ENCODE measurements at places on chromosomes 7 and 10.

DNA sequence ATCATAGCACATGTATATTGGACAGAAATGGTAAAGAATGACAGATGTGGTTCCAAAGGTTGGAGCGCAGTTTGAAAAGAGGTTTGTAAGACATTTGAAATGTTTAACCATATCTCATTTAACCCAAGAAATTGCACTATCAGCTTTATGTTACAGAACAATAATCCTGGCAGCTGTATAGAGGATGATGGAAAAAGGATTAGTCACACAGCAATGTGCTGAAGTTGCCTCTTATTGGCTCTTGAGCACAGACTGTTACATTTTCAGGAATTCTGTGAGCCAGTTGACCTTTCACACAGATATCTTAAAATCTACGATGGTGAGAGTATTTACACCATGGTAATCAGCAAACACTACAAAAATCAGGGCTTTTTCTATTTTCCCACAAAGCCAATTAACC, 3.9 kb downstream of the COG5 start:
- DNase-seq, result no peak

DNA sequence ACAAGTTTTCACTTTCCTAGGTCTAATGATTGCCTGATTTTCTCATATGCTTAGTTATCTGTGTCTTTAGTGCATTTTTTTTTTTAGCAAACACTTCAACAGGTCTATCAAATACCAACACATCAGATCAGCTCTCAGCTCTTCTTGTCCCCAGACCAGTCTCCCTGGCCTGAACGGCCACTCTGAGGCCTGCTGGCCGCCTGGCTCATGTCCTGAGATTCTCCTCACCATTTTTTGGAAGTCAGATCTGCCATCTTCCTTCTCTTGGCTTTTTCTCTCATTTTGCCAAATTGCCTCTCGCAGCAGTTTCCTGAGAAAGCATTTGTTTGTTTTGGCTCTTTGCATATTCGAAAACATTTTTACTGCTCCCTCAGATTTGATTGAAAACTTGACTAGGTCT, 29.3 kb downstream of the PPP2R2D start:
- no peak for DNase-seq

DNA sequence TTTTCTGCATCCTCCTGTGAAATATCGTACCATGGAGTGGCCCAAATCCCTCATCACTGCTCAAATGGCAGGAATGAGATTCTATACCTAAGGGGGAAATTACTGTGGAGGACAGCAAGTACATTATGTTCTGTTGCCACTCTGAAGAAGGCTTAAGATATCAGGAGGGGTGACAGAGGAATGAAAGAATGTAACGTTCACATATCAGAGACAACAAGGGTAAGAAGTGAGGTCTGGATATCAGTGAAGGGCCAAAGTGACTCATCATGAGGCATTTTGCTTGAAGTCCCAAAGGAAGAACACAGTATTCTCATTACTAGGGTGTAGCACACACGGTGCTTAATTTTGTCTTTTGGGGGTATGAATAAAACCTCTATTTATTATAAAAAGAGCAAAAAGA, 71.5 kb upstream of the SLC13A1 start:
- DNase-seq, result no peak

DNA sequence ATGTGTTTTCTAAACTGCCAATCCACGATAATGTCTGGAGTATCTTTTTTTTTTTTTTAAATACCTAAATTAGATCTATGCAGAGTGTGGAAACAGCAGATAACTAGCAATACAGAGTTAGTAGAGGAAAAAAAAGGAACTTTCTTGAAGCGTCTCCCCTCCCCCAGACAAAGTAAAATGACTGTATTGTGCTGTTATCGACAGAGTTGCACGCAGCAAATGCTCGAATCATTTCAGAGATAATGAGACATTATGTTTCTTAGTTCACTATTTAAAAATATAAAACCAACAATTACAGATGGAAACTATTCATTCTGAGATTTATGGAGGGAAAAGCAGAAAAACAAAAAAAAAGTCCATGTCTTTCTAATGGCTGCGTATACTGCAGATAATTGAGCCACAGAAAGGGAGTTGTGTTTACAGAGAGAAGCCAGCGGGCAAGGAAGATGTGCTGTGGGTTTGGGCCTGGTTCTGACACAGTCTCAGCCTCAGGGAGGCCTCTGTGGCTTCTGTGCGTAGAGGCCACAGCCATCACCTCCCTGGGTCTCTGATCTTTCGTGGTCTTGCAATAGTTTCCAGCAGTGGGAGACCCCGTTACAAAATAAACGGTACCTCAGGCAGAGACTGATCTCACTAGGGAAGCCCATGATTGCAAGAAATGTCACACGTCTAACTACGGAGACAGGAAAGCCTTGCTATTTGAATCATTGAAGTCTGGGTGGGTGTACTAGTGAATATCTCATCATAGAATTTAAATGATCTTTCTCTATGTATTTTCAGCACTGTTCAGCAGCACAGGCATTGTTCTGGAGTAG, 19.1 kb upstream of the KLF6 start:
- DNase-seq, result no peak

GRCh38 chr10:95246582-95247051, 44.2 kb downstream of the PDLIM1 start:
- no peak for DNase-seq

- DNase-seq, result no peak
Measured at GRCh38 chr7:117072620-117073118, 119.4 kb downstream of the ST7 start.

GRCh38 chr10:11414314-11415038, 197.0 kb downstream of the USP6NL start:
- DNase-seq, result no peak

DNA sequence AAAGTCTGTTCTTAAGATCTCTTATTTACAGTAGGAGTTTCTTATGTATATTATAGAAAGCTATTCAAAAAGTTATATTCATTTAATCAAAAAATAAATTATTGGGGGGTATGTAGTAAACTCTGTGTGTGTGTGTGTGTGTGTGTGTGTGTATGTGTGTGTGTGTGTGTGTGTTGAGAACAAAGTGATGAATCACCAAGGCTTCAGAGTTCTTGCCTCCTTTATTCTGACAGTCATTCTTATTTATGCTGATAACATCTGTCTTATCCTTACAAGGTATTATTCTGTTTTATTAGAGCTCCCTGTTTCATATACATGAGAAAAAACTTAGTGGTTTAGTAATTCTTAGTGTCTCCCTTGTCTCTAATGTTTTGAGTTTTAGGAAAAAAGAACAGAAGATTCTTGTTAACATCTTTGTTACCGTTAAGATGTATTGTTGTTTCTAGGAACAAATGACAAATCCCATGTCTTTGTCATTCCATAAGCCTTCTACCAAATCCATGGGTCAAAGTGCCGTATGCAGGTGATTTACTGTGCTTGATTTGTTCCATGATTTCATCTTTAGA, 424.0 kb downstream of the EXOC4 start:
- no peak for DNase-seq

GRCh38 chr7:83117466-83117865, 45.2 kb downstream of the PCLO start:
- DNase-seq, result no peak

GRCh38 chr10:74165530-74165901, 14.5 kb downstream of the ADK start:
- DNase-seq, result no peak

DNA sequence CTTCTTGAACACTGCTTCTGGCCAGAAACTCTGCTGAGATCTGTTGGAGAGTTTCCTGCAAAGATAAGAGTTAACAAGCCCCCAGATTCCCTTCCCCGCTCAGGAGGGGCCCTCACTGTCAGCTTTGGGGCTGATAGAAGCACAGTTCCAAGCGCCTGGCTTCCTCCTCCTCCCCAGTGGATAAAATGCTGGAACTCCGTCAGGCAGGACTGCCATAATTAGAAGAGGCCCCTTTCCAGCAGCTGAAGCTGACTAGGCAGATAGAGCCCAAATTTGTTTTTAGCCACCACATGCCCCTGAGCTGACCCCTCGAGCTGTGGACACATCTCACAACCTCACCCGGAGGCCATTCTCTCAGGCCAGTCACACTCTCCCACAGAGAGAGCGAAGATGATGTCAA, 89.4 kb downstream of the TBXAS1 start:
- no peak for DNase-seq

DNA sequence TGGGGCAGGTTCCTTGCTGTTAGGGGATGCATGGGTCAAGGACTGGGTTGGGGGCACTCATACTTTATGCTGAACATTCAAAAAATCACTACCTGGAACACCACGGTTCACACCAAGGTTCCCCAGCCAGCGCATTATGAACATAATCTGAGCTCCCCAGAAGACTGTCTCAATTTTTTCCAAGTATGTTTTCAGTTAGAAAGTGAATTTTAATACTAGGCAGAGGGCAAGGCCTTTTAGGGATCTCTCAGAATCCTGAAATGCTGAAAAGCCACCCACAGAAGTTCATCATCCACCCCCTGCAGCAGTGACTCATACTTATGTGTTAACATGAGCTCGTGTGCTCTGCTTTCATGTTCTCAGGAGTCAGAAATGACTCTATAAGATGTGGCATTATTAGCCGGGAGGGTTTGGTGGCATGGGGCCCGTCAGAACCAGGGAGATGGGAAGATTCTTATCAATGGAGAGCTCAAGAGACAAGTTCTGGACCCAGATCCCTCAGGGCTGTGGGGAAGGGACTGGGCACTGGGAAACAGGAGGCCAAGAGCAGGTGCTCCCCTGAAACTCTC, 185.2 kb upstream of the ITGB1 start:
- DNase-seq, result no peak

DNA sequence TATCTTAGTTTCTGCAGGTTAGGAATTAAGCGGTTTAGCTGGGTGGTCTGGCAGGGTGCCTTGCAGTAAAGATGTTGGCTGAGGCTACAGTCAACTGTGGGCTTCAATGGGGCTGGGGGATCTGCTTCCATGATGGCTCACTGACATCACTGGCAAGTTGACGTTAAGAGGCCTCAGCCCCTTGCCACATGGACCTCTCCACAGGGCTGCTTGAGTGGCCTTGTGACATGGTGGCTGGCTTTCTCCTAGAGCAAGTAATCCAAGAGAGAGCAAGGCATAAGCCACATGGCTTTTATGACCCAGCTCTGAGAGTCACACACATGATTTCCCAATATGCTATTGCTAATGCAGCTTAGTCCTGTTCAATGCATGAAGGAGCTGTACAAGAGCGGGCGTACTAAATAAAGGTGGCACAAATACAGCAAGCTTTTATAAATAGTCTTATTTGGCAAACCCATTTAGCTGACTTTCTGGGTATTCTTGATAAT, 109.1 kb downstream of the SEPTIN7 start:
- no peak for DNase-seq

- DNase-seq, result no peak
Measured at GRCh38 chr7:105206985-105207384, 181.7 kb downstream of the SRPK2 start.

- DNase-seq, result no peak
Measured at GRCh38 chr10:128817636-128818035, 649.4 kb upstream of the MGMT start.

GRCh38 chr7:139159900-139160675, 50.6 kb upstream of the ZC3HAV1 start:
- no peak for DNase-seq

DNA sequence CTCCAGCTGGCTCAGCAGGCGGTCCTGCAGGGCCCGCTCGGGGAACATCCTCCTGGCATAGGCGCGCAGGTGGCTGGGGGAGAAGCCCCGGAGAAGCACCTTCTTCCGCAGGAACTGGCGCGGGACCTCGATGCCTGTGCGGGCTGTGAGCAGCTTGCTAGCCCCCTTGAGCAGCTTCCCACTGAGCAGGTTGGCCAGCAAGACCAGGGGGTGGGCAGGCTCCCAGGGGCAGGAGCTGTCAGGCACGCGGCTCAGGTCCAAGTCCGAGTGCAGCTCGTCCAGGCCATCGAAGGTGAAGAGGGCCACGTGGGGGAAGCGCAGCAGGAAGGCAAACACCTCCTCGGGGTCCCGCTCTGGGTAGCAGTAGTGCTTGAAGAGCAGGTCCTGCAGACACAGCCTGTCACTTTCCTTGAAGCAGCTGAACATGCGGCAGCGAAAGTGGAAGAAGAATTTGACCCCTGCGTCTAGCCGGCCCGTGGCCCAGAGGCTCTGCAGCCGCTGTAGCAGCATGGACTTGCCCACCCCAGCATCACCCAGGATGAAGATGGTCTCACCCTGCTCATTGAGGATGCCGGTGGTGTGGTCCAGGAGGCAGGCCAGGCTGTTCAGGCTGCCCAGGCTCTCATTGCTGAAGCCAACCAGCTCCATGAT, 26.2 kb downstream of the NOD1 start:
- no peak for DNase-seq

GRCh38 chr7:1546274-1546908, 9.6 kb downstream of the TMEM184A start:
- DNase-seq, result no peak

DNA sequence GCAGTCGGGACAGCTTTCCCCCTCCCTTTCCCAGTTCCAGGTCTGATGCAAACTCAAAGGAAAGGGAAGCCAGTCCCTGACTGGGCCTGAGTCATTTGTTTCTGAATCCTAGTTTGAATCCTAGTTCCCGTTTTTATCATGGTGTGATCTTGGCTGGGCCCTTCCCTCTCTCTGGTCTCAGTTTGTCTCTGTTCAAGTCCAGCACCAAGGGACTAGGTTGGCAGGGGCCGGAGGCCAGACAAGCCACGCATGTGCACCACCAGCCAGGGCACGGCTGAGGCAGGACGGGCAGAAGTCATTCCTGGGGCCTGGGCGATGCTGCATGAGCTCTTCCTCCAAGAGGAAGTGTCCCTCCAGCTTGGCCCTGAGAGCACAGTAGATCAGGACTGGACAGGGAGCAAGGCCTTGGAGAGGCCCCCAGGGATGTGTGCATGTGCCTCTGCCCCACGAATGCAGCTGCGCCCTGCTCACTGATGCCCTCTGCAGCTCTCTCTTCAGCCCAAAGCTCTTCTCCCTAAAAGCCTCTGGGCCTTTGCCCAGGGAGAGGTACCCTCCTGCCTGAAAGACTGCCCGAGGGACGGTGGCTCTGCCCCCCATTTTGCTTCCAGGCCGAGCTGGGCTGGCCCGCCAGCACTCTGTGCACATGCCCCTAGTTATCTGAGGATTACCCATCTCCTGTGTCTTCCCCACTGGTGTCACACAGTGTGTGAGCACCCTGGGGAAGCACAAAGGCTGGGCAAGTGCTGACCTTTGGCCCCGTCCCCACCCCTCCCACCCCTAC, 86.7 kb downstream of the ZMIZ1 start:
- DNase-seq, result no peak

DNA sequence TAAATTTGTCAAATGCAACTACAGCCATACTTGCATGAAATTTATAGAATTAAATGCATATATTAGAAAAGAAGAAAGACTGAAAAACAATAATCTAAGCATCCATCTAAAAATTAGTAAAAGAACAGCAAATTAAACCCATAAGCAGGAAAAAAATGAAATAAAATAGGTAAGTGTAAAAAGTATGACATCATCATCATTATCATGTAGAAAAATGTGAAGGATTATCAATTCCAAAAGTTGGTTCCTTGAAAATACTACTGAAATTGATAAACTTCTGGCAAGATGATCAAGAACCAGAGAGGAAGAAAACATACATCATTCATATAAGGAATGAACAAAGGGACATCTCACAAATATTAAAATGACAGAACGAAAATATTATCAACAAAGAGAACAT, 19.6 kb upstream of the HECW1 start:
- no peak for DNase-seq

- DNase-seq, result no peak
Measured at GRCh38 chr7:78673272-78673671, 780.2 kb downstream of the MAGI2 start.

- DNase-seq, result no peak
Measured at GRCh38 chr7:157461573-157462418, 125.0 kb downstream of the DNAJB6 start.

- no peak for DNase-seq
Measured at GRCh38 chr10:60003651-60004523, 97.5 kb upstream of the CCDC6 start.

All from BJ (cell line).